Omental fat pad (tissue), 4 donors: ENCODE measurements at places on chromosomes 7 and 10. TPM values are rescaled to one million over a fixed set of nuclear protein-coding genes. Genes with fewer than 3 reads are reported as not detected.

TFEC gene
- 7.3 TPM for total RNA-seq

STAG3 gene
- 0.28 TPM for total RNA-seq

AQP1 gene
- 291 TPM for total RNA-seq

MICALL2 gene
- 4.4 TPM for total RNA-seq

PITRM1 gene
- 79.6 TPM for total RNA-seq

HOXA13 gene
- not detected for total RNA-seq

CTAGE8 gene
- total RNA-seq = 1.3 TPM

PAPSS2 gene
- 57.1 TPM for total RNA-seq

PHKG1 gene
- total RNA-seq = 0.31 TPM

GRM3 gene
- total RNA-seq = not detected

LIPJ gene
- 0.19 TPM for total RNA-seq
